Fibroblast of skin of right quadriceps (primary cell): ENCODE measurements at places on chromosomes 2 and 18.
A peak's percentile ranks its signal among the peaks of the same experiment; 100 is the strongest.

- DNase-seq = peak; percentile 28
Observed at GRCh38 chr18:8654503-8655451, 45.5 kb downstream of the RAB12 start.

GRCh38 chr2:237574894-237575868 is 8.8 kb downstream of the PRLH start:
- DNase-seq = no peak

GRCh38 chr2:112579241-112579640 is 5.2 kb upstream of the CHCHD5 start:
- DNase-seq = peak; percentile 89

DNA sequence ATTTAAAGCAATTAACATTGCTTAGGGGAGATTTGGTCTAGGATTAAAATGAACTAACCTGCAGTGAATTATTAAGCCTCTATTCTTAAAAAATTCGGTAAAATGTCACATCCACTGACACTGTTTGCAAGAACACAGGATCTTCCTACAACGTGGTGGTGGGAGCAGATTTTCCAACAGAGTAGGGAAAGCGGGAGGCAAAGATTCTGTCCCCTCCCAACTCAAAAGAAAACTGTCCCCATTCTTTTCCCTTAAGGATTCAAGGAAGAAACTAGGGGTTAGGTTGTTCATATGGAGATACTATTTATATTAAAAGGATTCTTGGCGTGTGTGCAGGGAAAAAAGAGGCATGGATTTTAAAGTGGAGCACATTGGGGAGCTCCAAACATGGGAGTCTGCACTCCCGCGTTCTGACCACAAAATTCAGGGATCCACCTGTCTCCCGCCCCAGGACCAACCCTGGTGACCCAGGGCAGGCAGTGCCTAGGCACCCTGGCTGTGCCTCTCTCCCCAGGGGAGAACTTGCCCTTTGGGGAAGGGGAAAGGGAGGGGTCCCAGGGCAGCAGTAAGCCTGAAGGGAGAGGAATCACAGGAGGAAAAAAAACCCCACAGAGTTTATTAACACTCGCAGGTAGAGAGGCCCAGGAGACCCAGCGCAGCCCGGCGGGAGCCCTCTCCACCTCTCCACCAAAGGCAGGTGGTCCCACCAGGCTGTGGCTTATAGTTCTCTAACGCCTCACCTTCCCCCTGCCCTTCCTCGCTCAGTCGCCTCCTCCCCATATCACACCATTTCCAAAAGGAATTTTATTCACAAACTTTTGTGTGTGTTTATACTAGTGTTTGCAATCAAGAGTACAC is 2.3 kb downstream of the PTGR3 start:
- no peak for DNase-seq

DNA sequence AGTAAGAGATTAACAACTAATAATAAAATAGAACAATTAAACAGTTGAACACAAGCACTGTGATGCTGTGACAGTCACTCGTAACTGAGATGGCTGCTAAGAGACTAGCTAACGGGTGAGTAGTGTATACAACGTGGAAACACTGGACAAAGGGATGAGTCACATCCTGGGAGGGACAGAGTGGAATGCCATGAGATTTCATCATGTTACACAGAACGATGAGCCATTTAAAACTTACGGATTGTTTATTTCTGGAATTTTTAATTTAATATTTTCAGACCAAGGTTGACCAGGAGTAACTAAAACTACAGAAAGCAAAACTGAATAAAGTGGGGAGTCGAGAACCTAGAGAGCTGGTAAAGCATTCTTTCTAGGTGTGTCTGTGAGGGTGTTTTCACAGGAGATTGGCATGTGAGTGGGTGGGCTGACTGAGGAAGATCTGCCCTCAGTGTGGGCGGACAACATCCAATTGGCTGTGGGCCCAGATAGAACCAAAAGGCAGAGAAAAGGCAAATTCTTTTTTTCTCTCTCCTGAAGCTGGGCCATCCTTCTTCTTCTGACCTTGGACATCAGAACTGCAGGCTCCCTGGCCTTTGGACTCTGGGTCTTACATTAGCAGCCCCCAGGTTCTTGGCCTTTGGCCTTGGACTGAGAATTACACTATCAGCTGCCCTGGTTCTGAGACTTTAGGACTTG is 14.6 kb downstream of the TMSB10 start:
- peak; percentile 98 for DNase-seq
